ENCODE measurements at places on chromosomes 6 and 20.
A peak's percentile ranks its signal among the peaks of the same experiment; 100 is the strongest.

GRCh38 chr20:64161356-64162238 is 2.7 kb upstream of the MYT1 start:
- peak; percentile 66 for DNase-seq

DNA sequence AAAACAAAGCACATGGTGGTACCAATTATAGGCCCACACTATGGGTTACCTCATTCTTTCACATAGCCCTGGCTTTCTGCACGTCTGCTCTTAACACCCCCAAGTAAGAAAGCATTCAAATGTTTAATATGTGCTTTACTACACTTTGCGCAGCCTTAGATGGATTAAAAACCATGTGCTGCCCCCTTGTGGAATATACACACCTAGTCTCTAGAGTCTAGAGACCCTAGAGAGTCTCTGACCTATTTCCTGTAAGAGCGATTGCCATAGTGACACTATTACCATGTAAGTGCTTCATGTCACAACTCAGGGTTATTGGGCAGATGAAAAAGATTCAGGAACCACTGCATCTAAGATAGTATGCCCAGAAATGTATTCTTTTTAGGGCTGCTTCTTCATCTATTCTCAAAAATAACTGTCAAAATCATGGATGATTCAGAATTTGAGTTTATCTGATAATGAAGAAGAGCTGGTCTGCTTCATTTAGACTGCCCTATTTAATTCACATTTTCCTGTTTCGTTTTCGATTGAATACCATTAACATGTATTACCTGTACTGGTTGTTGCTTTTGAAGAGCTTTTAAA is 186.3 kb downstream of the ADGB start:
- no peak for DNase-seq

DNA sequence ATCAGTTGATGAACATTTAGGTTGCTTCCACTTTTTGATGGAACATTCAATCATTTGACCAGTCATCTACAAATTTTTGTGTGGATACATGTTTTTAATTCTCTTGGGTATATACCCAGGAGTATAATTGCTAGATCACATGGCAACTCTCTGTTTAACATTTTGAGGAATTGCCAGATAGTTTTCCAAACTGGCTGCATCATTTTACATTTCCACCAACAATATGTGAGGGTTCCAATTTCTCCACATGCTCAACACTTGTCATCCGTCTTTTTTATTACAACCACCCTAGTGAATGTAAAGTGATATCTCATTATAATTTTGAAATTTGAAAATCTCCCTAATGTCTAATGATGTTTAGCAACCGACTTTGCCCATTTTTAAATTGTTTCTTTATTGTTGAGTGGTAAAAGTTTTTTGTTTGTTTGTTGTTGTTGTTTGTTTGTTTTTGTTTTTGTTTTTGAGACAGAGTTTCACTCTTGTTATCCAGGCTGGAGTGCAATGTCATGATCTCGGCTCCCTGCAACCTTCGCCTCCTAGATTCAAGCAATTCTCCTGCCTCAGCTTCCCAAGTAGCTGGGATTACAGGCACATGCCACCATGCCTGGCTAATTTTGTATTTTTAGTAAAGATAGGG is 53.7 kb upstream of the PDYN start:
- no peak for DNase-seq

GRCh38 chr6:51855310-51856082 is 231.9 kb downstream of the PKHD1 start:
- no peak for DNase-seq

DNA sequence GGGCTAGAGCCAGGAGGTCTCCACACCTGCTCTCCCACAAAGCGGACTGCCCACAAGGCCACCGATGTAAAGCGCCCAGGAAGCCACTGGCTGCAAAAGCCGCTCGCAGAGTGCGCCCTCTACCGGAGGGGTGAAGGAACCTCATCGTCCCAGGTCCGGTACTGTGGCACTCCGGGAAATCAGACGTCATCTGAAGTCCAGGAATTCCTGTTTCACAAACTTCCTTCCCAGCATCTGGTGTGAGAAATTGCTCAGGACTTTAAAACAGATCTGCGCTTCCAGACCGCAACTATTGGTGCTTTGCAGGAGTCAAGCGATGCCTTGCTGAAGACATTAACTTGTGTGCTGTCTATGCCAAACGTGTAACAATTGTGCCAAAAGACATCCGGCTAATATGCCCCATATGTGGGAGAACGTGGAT is 115.1 kb upstream of the ARID1B start:
- DNase-seq: peak; percentile 78
